ENCODE measurements at places on chromosomes 13 and 19.

GRCh38 chr19:10861103-10861651, 10.2 kb upstream of the CARM1 start:
- DNase-seq: no peak

DNA sequence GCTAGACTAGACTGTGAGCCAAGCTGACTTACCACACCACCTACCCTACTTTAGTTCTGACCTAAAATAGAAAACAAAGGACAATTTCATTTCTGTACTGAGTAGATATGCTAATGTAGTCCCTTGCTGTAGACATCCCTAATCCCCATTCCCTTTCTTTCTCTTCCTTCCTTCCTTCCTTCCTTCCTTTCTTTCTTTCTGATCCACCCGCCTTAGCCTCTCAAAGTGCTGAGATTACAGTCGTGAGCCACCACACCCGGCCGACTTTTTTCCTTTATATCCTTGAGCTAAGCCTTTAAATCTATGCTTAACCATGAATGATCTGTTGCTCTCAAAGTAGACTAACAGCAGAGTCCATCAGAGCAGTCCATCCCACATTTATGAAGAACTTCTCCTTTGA, 465.0 kb downstream of the SLITRK6 start:
- no peak for DNase-seq

DNA sequence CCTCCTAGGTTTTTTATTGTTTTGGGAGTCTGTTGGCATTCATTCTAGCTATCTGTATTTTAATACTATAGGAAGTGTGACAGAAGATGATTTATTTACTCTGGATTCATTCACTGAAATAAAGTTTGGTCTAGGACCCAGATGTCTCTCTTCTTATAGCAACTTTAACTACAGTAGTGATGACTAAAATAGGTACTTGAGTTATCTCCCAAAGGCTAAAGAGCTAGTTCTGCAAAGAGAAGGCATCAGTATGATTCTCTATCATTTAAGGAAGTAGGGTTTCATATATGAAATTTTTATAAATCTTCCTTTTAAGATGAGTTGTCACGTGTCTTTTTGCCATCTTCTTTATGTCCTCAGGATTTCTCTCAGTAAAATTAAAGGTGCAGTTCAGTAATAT, 507.4 kb downstream of the KCTD12 start:
- no peak for DNase-seq

DNA sequence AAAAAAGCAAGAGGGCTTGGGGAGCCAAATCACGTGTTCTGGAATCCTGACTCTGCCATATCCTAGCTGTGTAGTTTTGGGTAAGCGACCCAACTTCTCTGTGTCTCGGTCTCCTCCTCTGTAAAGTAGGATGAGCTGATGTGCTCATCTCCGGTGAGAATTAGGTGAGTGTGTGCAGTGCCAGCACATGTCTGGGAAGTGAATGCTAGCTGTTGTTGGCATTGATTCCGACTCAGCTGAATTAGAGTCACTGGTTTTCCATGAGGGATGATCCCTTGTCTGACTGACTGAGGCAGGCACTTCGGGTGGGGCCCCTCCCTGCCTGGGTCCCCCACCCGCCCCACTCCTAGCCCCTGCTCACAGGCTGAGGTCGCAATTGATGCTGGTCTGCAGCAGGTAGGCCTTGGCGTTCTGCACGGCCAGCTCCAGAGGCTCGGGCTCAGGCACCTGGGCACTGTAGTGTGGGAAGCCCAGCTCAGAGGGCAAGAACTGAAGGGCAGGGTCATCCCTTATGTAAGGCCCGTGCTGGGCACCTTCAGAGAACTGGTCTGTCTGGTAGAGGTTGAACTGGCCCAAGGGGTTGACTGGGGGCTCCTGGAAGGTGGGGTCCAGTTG, 835 bp downstream of the RSPH6A start:
- no peak for DNase-seq

DNA sequence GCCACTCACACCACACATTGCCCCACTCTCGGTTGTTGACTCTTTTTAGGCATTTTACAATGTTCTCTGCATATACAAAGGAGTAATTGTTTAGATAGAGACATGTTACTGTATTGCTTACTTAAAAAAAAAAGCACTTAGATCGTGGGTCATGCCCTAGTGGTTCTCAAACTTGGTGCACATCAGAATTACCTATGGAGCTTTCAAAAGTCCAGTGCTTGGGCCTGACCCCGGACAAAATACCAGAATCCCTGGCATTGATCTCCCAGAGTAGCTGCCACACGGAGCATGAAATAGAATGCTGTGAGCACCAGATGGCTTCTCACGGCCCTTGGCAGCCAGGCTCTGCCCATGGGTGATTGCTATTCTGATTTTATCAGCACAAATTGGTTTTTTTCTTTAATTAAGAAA, 20.0 kb downstream of the ACP7 start:
- no peak for DNase-seq

- DNase-seq: no peak
Observed at GRCh38 chr19:45440873-45441654, 17.3 kb upstream of the ERCC1 start.

DNA sequence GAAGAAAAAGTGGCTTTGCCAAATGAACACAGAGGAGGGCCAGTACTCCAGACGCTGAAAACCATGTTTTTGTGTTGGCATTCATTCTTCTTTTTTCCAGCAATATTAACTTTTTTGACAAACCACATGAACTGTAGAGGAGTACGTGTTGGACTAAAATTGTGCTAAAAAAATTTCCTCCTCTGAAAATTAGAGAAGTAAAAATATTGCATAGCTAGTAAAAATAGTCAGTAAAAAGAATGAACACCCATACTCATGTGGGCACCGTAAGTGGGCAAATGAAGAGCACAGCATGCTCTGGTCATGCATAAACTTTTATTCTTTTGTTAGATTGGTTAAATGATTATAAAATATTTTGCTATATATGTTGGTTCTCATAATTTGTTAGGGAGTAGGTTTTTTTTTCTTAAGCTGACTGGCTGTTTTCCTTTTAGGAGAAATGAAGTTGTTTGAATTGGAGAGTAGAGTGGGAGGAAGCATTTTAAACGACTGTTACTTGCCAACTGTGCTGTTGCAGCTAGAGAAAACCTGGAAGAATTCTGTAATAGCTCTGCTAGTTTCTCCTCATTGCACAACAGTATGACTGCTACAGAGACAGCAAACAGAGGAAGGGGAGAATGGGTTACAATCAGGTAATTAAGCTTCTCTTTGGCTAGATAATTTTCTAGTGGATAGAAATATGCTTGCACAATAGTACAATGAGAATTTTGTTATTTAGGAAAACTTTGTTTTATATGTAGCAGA, 222.4 kb downstream of the KCTD12 start:
- no peak for DNase-seq

- no peak for DNase-seq
Observed at GRCh38 chr13:24648983-24649687, 31.1 kb upstream of the ATP12A start.

- no peak for DNase-seq
Observed at GRCh38 chr13:73966331-73966730, 167.9 kb downstream of the KLF12 start.

- no peak for DNase-seq
Observed at GRCh38 chr19:45660636-45661035, 7.4 kb upstream of the GIPR start.

- DNase-seq: no peak
Observed at GRCh38 chr19:41431426-41432386, 4.5 kb upstream of the B3GNT8 start.

DNA sequence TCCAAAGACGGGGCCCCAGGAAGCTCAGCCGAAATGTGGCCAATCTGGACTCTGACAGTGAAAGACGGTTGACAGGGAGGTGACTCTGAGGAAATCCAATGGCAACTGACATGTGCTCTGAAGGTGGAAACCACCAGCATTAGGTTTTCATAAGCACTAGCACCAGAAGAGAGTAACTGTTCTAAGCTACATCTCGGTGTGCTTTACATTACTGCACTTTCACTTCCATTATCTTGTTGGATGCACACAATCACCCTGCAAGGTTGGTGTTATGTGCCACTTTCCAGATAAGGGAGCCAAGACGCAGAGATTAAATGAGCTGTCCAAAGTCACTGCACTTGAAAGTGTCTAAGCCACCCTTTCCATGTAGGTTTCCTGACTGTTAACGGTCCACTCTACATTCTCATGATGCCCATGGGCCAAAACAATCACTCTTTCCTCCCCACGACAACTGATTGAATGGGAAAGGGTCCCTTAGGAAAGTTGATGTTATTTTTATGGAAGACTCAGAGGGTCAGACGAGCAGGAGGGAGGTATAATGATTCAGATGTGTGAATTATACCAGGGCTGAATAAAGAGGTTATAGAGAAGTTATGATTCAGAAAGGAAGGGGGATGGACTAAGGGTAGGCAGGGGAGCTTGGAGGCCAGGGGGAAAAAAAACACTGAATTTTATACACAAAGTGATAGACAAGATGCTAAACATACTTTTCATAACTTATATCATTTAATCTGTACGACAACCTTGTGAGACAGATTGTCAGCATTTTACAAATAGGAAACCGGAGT, 52.8 kb downstream of the RUBCNL start:
- no peak for DNase-seq

- no peak for DNase-seq
Observed at GRCh38 chr13:46489586-46490023, 63.4 kb upstream of the LRCH1 start.

DNA sequence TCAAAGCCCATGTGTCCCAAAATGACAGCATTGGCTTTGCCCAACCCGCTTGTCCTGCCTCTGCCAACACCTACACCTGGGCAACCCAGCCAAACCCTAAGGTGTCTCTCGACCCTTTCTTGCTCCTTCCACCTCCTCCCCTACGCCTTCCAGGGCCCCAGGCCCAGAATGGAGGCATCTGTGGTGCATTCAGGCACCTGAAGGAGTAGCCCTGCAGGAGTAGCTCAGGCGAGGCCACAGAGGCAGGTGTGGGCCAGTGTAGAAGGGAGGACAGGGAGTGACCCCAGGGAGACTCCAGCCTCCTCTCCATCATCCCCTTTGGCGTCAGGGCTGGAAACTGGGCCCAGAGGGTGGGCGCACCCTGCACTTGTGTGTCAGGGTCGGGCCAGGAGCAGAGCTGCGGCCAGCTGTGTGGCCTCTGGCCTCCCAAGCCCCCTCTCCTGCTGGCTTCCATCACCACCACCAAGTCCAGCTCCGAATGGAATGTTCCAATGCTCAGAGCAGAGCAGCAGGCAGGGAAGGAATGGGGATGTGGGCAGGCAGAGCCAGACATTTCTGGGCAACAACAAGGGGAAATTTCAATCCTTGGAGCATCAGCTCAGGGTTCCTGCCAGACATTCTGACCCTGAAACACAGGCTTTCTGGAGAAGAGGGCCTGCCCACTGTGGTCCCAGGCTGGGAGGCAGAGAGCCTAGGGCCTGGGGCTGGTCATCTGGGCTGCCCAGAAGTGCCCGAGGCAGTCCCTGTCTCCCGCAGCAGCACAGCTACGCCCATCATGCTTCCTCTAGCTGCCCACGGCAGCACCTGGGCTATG, 16.4 kb downstream of the PLEKHF1 start:
- no peak for DNase-seq

- no peak for DNase-seq
Observed at GRCh38 chr19:10102787-10103236, 334 bp upstream of the ANGPTL6 start.

- no peak for DNase-seq
Observed at GRCh38 chr13:76886005-76886291, 257 bp downstream of the KCTD12 start.

GRCh38 chr19:19748249-19748938, 15.5 kb upstream of the ZNF14 start:
- DNase-seq: no peak

DNA sequence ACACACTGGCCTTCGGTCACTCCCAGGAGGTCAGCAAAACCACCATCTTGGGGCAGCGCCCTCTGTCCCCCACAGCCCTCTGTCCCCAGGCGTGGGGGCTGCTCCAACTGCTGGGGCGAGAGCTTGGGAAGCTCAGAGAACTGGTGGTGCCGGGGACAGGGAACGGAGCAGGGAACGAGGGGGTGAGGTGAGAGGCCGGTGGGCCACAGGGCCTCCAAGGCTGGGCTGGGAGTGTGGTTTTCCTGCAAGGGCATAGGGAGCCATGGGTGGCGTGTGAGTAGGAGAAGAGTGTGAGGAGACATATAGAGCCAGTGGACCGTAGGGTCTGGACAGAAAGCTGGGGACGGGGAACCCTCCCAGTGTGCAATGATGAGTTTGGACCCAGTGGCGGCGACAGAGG, 34.1 kb downstream of the F2RL3 start:
- DNase-seq: no peak

DNA sequence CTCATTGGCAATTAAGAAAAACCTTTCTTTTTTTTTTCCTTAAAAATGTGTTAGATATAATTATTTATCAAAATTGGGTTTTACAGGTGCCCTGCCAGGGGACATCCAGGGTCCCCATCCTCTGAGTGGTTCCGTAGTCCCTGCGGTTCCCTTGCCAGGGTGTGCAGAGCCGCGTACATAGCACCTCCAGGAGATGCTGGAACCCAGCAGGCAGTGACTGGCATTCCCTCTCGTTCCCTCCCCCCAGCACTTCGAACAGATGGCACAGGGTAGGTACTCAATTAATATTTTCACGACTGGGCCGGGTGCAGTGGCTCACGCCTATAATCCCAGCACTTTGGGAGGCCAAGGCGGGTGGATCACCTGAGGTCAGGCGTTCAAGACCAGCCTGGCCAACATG, 82.0 kb downstream of the COL4A1 start:
- DNase-seq: no peak

DNA sequence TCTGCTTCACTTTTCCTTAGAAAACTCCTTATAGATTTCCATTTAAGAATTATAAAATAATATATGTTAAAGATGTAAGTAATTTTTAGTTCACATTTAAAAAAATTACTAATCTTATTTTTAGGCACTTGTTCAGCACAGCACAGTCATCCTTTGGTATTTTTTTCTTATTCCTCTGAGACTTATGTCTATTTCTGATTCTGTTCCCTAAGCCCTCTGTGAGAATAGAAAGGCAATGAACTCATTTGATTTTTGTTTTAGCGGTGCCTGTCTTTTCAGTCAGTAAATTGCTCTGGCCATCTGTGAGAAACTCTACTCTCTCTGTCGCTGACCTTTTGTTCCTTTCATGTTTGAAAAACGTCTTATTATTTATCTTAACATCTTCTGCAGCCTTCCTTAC, 168.1 kb downstream of the PCDH17 start:
- no peak for DNase-seq

GRCh38 chr19:46353730-46354528, 7.0 kb downstream of the PPP5C start:
- no peak for DNase-seq

- no peak for DNase-seq
Observed at GRCh38 chr13:89862691-89863036, 1484.8 kb upstream of the MIR17HG start.

Data from NCI-H187 (cell line).